ENCODE measurements at places on chromosomes 4 and X.

GRCh38 chrX:21469071-21469470, 94.9 kb downstream of the CNKSR2 start:
- no peak for DNase-seq

- DNase-seq = no peak
Observed at GRCh38 chr4:38292529-38292928, 332.3 kb downstream of the PTTG2 start.

DNA sequence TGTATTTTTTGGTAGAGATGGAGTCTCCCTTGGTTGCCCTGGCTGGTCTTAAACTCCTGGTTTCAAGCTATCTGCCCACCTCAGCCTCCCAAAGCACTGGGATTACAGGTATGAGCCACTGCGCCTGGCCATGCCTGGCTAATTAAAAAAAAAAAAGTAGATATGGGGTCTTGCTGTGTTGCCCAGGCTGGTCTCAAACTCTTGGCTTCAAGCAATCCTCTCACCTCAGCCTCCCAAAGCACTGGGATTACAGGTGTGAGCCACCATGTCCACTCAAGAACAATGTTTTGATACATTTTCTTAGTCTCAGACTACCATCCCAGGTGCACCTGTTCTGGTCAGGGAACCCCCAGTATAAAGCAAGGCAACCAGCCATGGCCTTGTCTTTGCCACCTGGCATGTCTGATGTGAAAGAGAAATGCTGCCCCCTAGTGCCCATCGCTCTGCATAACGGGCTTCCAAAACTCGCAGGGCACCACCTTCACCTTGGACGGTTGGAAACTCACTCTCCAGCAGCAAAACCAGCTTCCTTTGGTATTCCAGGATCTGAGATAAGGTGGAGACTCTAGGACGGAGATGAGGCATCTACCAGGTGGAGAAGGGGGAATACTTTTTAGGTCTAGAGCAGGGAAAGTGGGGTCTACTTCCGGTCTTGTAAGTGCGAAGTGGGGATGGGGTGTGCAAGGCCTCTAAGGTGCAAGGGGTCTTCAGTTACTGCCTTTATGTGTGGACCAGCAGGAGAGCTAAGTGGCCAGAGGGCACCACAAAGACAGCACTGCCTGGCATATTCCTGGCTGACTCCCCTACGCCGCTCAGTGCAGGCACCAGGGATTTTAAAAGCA, 47.7 kb upstream of the AFAP1 start:
- DNase-seq = no peak

DNA sequence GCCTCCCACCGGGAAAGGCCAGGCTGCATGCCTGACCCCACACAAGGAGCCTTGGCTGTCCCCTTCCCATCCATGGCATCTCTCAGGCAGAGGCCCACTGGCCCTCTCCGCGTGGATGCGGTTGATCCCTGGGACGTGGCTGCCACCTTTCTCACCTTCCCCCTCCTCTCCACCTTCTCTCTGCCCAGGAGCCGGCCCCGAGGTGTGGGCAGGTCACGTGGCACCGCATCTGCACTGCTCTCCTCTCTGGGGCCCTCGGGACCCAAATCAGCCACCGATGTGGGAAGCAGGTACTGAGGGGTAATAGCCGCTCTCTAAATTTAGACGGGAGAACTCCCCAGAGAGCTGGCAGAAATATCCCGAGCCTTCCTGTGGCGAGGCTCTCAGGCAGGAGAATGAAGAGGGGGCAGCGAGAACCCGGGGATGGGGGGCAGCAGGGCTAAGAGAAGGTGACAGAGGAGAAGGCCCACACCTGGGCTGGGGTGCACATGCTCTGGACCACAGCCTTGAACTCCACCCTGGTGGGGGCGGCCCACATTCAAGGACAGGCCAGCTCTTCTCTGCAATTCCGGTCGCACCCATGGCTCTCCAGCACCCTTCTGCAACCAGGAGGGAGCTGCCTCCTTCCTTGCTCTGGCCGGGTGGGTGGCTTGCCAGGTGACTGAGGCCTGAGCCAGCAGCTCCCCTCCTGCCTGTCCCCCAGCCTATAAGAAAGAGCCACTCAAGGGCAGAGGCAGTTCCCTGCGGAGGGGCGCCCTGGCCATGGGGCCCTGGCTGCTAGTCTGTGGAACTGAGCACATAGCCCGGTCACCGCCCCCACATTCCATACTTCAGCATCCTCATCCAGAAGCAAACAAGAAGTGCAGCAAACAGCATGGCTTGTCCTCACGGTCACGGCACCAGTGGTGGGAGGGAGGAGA, 9.6 kb upstream of the DUSP9 start:
- no peak for DNase-seq

- no peak for DNase-seq
Observed at GRCh38 chrX:25067271-25068172, 51.8 kb upstream of the ARX start.

DNA sequence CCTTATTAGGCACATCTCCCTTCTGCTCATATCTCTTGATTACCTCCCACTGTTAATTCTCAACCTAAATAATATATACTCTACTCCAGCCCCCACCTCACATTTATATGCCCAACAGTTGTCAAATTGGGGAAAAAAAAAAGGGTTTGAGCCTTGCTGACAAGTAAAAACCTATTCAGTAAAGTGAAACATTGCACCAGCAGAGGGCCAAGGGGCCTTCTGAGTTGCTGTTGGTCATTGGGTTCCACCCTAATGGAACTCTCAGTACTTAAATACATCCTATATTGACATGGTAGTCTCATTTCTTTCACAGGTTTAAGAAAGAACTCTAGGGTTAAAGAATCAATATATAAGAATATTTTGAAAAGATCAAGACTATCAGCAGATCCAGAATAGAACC, 362.2 kb downstream of the SMARCA1 start:
- DNase-seq = no peak

DNA sequence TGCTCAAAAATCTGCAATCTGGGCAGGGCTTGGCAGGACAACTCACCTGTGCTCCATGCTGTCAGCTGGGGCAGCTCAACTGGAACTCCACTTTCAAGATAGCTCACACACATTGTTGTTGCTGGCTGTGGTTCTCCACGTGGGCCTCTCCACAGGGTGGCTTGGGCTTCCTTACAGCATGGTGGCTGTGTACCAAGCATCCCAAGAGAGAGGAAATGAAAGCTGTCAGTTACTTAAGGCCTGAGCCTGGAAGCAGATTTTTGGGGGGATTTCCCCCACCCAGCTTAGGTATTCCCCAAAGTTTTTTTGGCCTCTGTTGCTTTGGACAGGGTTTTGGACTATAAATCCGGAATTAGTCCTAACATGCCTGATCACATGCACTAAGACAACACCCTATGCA, 81.0 kb downstream of the BCOR start:
- DNase-seq = no peak

- no peak for DNase-seq
Observed at GRCh38 chr4:155659176-155659575, 7.5 kb upstream of the GUCY1A1 start.

GRCh38 chr4:173537613-173538147, 7.7 kb upstream of the HAND2 start:
- DNase-seq = no peak

GRCh38 chrX:48196745-48197201, at the start of gene SSX5:
SSX5 (minus strand) TSS chrX:48196795; CDS start chrX:48195358, 1,437 bp downstream.
- no peak for DNase-seq

- DNase-seq = no peak
Observed at GRCh38 chrX:100356351-100356896, 53.6 kb downstream of the PCDH19 start.

DNA sequence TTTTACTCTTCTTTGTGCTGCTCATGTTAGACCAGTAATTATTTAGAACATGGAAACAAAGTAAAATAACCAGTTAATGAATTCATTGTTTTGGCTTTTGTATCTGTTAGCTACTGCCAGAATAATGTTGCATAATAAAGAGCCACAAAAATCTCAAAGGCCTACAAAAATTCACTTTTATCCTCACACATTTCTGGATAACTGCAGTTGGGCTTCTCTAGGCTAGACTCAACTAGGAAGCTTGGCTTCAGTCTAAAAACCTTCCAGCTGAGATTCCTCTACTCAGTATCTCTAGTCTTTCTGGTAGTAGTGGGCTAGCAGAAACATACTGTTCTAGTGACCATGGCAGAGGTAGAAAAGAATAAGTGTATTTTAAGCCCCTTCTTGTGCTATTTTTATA, 73.0 kb downstream of the FAT4 start:
- DNase-seq = no peak

GRCh38 chr4:69818060-69818639, 41.8 kb downstream of the SULT1E1 start:
- no peak for DNase-seq

- DNase-seq = no peak
Observed at GRCh38 chr4:176794151-176794550, 1.4 kb upstream of the VEGFC start.
